Pericardium fibroblast (primary cell): ENCODE measurements at places on chromosomes 16 and 17. TPM values are rescaled to one million over a fixed set of nuclear protein-coding genes. Genes with fewer than 3 reads are reported as not detected.

CLEC19A gene
- total RNA-seq = not detected in 2 replicates

FN3K gene
- total RNA-seq = 0.12 and 0.17 TPM in 2 replicates

LRRC37A3 gene
- 3.6 and 4.5 TPM in 2 replicates for total RNA-seq

KRTAP4-4 gene
- total RNA-seq = not detected in 2 replicates

ITGA3 gene
- 20.8 and 218 TPM in 2 replicates for total RNA-seq

ANKRD40CL gene
- total RNA-seq = not detected in 2 replicates

PABPN1L gene
- not detected in 2 replicates for total RNA-seq

KRTAP1-5 gene
- not detected in 2 replicates for total RNA-seq

OMG gene
- total RNA-seq = 3.3 and 7.9 TPM in 2 replicates

TLK2 gene
- 22.8 and 23.7 TPM in 2 replicates for total RNA-seq

KRT14 gene
- 0.12 and 0.26 TPM in 2 replicates for total RNA-seq

PROCA1 gene
- total RNA-seq = 2.0 TPM in 1 of 2 replicates, not detected in the other

DRC7 gene
- not detected in 2 replicates for total RNA-seq

UTS2R gene
- 0.26 TPM in 1 of 2 replicates, not detected in the other for total RNA-seq

SLC43A2 gene
- 2.9 and 9.7 TPM in 2 replicates for total RNA-seq

GINS2 gene
- 0.85 and 1.6 TPM in 2 replicates for total RNA-seq

STX1B gene
- under 0.01 and 0.94 TPM in 2 replicates for total RNA-seq

ASPA gene
- 0.85 and 1.4 TPM in 2 replicates for total RNA-seq

SLC6A2 gene
- total RNA-seq = not detected in 2 replicates

TBC1D3K gene
- total RNA-seq = 0.12 TPM in 1 of 2 replicates, not detected in the other

MAP2K6 gene
- 0.23 and 16.8 TPM in 2 replicates for total RNA-seq

CTCF gene
- total RNA-seq = 13.1 and 17.8 TPM in 2 replicates

KCNJ18 gene
- total RNA-seq = not detected in 2 replicates

ODAD4 gene
- total RNA-seq = 0.68 and 1.3 TPM in 2 replicates

EPOP gene
- 4.4 and 6.7 TPM in 2 replicates for total RNA-seq

BTBD17 gene
- total RNA-seq = not detected in 2 replicates

SDR42E2 gene
- total RNA-seq = not detected in 2 replicates

CA7 gene
- not detected in 2 replicates for total RNA-seq

COPZ2 gene
- total RNA-seq = 88.6 and 94.8 TPM in 2 replicates

HYDIN gene
- total RNA-seq = 3.1 TPM in 1 of 2 replicates, not detected in the other

VASN gene
- 214 and 253 TPM in 2 replicates for total RNA-seq

TMIGD1 gene
- total RNA-seq = not detected in 2 replicates

SRCIN1 gene
- total RNA-seq = under 0.01 TPM in 1 of 2 replicates, not detected in the other

FNDC8 gene
- total RNA-seq = not detected in 2 replicates

GRIN2A gene
- total RNA-seq = not detected in 2 replicates

CPPED1 gene
- 7.5 and 9.6 TPM in 2 replicates for total RNA-seq

BRIP1 gene
- 0.17 and 0.70 TPM in 2 replicates for total RNA-seq

PRPSAP1 gene
- total RNA-seq = 41.0 and 42.7 TPM in 2 replicates

FASN gene
- 108 and 137 TPM in 2 replicates for total RNA-seq

SYT17 gene
- 1.2 and 1.4 TPM in 2 replicates for total RNA-seq

NPTX1 gene
- under 0.01 TPM in 1 of 2 replicates, not detected in the other for total RNA-seq

MYH2 gene
- total RNA-seq = 3.5 TPM in 1 of 2 replicates, not detected in the other
